ENCODE measurements at places on chromosomes 2 and 18. TPM values are rescaled to one million over a fixed set of nuclear protein-coding genes. Genes with fewer than 3 reads are reported as not detected.

Gene SPRED2
- 34.2 TPM for total RNA-seq

Gene SPATA3
- total RNA-seq, result not detected

Gene VIT
- total RNA-seq, result not detected

Gene SERPINB13
- not detected for total RNA-seq

Gene PFN4
- total RNA-seq, result 1.6 TPM

Gene MERTK
- total RNA-seq, result 1.5 TPM

Gene HNMT
- 0.96 TPM for total RNA-seq

Gene RAB11FIP5
- 35.9 TPM for total RNA-seq

Gene MEP1B
- 0.05 TPM for total RNA-seq

Gene LBX2
- total RNA-seq, result 3.7 TPM

Gene CYS1
- 1.3 TPM for total RNA-seq

Gene PROKR1
- 0.03 TPM for total RNA-seq

Gene GRB14
- 6.2 TPM for total RNA-seq

Gene CSRNP3
- total RNA-seq, result not detected

Gene SERPINB3
- 0.10 TPM for total RNA-seq

Gene SCN3A
- not detected for total RNA-seq

Gene GKN1
- total RNA-seq, result not detected

Gene CD207
- total RNA-seq, result not detected

Gene SERPINB8
- total RNA-seq, result 7.8 TPM

Gene TMEM163
- total RNA-seq, result not detected

Gene SERPINB2
- total RNA-seq, result 0.07 TPM

Gene IL36B
- not detected for total RNA-seq

Gene ZNF396
- 0.71 TPM for total RNA-seq

Gene LIMS2
- 7.7 TPM for total RNA-seq

Gene CFC1
- total RNA-seq, result not detected

Gene ALPP
- total RNA-seq, result 5.3 TPM

Gene MRO
- total RNA-seq, result 0.47 TPM
